ENCODE measurements at places on chromosomes 7 and 10.

- DNase-seq, result no peak
Measured at GRCh38 chr10:79188154-79188965, 119.6 kb downstream of the ZMIZ1 start.

- DNase-seq, result no peak
Measured at GRCh38 chr10:114653926-114654325, 4.1 kb downstream of the ABLIM1 start.

GRCh38 chr10:74088722-74089121, 61.9 kb downstream of the AP3M1 start:
- no peak for DNase-seq

DNA sequence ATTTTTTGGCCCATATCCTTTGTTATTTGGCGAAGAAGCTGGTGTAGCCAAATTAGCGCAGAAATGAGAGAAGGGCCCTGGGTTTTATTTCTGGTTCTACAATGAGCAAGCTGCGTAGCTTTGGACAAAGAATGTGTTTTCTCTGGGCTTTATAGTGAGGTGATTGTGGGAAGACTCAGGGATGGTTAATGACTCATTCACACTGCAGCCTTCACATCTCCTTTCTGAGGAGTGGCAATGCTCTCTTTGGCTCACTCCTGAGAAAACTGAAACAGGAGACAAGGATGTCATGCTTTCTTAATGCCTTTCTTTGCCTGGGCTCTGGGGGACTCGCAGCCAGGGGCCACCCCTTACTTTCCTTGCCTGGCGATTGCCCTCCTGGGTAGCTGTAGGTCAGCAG, 271.0 kb upstream of the PODXL start:
- DNase-seq, result no peak

DNA sequence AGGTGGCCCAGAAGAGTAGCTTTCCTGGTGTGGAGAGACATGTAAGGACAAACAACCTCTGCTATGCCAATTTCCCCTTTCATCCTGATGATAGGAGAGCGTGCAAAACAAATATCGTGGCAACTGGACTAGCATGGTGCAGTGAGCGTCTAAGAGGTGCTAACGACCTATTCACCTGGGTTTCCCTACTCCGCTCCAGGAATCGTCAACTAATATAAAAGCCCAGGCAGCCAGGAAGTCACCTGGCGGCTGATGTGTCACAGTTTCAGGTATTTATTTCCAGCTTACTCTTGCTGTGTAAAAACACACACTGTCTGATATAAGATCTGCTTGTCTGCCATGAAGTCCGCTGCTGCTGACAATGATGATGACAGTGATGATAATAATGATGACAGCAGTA, 56.5 kb upstream of the EFCAB10 start:
- DNase-seq, result no peak

- no peak for DNase-seq
Measured at GRCh38 chr7:101163279-101164070, 1.9 kb downstream of the VGF start.

Data from stimulated activated CD4-positive, alpha-beta T cell treated with anti-CD3 and anti-CD28 coated beads, TNF-alpha, amount 100 ng/mL, for 24 hours (primary cell).